ENCODE measurements at places on chromosomes 2 and 18.
A peak's percentile ranks its signal among the peaks of the same experiment; 100 is the strongest.

DNA sequence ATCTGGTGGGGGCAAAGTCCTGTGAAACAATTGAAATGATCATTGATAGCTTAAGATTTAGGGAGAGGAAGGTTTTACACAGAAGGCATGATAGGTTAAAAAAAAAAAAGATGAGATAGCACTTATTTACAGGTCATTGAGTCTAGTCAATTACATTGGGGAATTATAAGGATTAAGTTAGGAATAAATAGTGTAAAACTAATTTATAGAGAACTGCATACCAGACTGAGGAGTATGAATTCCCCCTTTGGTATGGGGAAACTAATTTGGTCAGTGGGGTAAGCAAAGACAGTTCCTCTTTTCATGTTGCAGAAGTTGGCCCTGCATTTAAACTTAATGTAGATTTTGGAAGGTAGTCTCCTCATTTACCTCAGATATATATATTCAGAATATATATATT, 10.8 kb downstream of the GLS start:
- no peak for ATAC-seq

DNA sequence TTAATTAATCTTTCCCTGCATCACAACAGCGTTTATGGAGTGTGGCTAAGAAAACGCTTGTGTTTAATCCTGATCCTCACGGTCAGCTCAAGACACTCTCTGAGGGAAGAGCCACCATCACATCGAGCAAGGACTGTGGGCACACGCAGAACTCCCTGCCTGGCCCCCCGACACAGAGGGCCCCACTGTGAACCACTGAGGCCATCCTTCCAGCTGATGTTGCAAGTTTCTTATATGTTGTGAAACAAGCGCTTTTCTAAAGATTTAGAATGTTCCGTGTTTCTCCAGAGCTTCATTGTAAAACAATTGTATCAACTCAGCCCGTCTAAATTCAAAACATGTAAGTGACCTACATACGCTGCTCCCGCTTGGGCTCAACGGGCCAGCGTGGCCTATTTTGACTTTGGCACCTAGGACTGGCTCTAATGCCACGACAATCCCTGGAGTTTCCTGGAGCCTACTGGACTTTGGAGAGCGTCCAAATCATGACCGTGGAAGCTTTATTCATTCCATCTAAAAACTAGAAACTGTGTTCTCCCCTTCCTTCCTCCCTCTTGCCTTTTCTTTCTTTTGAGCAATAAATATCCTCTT, 34.9 kb downstream of the SERPINE2 start:
- no peak for ATAC-seq

- no peak for ATAC-seq
These were observed 21.3 kb upstream of the ACKR3 start for GRCh38 chr2:236548179-236548921.

- ATAC-seq, result no peak
These were observed 29.8 kb downstream of the UPP2 start for GRCh38 chr2:158131483-158131912.

DNA sequence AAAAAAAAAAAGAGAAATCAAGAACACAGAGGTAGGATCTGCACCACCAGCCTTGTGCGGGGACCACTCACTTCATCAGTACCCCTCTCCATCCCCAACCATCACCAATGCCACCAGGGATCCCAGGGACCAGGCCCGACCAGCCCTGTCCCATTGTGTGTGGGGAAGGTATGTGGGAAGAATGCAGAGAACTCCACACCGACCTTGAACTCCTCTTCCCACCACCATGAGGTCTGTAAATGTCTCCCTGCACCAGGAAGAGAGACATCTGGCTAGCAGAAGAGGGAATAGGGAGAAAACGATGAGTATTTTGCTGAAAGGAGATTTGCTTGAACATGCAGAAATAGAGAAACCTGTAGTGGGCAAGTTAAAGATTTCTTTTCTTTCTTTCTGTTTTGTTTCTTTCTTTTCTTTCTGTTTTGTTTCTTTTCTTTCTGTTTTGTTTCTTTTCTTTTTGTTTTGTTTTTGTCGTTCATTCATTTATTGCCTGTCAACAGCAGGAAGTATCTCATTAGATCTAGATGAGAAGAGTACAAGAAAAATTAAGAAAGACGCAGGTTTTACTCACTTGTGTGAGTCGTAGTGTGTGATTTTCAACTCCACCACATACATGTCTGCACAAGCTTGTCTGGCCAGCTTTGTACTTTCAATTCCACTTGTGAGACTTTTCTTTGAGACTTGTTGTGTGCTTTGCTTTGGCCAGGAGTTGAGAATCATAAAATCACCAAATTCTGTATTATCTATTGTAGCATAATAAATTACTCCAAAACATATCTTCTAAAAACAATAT, 179.8 kb upstream of the HAAO start:
- peak; percentile 64 for ATAC-seq

DNA sequence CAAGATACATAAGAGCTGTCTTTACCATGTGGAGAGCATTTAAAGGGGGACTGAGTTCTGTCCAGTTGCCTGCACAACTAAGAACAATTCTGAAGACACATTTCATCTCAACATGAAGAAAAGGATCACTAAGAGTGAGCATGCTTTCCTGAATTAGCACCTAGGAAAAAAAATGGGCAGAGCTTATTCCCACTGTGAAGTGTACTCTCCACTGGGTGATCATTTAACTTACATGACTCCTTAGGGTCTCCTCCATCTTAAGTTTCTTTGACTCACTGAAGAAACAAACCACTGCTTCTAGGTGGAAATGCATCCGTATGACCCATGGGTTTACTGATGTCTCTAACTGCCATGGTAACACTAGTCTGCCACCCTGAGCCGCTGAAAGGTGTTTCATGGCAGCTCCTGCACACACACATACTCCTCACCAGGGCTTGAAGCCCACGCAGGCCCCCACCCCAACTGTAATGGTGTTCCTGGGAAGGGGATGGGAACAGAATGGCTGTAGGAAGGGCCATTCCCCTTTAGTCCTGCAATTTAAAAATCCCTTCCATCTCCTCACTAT, 27.1 kb downstream of the HDLBP start:
- no peak for ATAC-seq

DNA sequence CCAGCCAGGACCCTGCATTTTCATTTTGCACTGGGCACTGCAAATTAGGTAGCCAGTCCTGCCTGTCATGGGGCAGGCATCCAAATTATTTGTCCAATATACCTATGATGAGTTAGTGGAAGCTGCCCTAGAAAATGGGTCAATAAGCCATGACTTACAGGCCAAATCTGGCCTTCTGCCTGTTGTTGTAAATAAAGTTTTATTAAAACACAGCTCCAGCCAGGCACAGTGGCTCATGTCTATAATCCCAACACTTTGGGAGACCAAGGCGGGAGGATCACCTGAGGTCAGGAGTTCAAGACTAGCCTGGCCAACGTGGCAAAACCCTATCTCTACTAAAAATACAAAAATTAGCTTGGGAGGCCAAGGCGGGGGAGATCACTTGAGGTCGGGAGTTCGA, 8.3 kb downstream of the AP1S3 start:
- no peak for ATAC-seq

GRCh38 chr2:19866771-19867170, 35.0 kb downstream of the TTC32 start:
- ATAC-seq, result no peak

DNA sequence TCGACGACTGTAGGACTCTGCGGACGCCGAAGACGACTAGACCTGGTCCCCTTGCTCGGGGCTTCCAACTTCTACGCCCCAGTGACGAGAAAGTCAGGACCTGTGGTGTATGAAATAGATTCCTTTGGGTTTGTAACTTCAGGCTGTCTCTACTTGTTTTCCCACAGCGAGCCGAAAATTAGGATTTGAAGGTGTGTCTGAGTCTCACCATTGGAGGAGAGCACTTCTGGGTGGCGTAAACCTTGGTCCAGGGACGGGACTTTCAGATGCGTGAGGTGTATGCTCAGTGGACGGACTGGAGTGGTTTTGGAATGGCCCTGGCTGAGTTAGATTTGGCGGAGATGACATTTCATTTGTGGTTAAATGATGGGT, 1.3 kb downstream of the BIRC6 start:
- no peak for ATAC-seq

DNA sequence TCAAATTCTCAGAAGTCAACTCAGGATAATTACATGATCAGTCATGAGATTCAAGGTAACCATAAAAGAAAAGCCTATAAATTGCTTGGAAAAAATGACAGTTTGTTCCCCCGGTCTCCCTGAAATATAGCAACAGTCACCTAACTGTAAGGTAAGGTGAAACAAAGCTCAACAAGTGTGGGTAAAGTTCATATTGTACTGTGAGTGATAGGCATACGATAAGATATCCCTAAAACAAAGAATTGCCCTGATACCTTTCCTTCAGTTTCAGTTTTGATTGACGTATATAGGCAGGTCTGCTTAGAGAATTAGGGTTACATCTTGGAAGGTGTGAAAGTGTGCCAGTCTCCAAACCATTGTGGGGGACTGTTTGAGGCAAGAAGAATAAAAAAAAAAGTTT, 4.0 kb upstream of the CCBE1 start:
- no peak for ATAC-seq

DNA sequence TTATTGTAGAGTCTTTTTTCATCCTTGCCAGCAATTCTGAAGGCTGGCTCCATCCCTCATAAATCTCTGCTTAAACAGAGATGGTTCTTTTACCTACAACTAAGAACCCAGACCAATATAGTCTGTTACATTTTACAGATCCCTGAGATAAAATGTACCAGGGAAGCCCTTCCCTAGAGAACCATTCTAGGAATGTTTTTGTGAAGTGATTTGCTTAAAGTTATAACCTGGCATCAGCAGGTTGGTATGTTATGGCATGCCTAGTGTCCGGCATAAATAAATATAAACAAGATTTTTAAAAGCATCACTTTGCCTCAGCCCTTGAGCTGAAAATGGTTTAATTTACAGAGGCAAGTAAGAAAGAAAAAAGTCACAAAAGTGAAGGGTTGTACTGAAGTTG, 18.5 kb upstream of the NPAS2 start:
- ATAC-seq, result no peak

DNA sequence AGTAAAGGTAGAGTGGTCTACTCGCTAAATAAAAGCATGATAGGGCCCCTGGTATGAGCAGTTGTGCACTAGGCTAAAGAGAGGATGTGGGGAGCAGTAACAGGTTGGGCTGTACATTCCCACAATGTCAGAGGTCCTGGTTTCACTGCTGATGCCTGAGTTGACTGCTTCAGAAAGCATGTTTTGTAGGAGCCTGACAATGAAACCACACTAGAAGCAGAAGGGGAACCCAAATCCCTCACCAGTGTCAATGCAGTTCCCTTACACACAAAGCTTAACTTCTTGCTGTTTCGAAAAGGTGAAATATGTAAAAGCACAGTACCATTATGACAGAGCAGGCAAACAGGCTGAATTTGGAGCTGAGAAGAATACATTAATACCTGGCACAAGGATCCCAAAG, 291.7 kb upstream of the KYNU start:
- no peak for ATAC-seq

DNA sequence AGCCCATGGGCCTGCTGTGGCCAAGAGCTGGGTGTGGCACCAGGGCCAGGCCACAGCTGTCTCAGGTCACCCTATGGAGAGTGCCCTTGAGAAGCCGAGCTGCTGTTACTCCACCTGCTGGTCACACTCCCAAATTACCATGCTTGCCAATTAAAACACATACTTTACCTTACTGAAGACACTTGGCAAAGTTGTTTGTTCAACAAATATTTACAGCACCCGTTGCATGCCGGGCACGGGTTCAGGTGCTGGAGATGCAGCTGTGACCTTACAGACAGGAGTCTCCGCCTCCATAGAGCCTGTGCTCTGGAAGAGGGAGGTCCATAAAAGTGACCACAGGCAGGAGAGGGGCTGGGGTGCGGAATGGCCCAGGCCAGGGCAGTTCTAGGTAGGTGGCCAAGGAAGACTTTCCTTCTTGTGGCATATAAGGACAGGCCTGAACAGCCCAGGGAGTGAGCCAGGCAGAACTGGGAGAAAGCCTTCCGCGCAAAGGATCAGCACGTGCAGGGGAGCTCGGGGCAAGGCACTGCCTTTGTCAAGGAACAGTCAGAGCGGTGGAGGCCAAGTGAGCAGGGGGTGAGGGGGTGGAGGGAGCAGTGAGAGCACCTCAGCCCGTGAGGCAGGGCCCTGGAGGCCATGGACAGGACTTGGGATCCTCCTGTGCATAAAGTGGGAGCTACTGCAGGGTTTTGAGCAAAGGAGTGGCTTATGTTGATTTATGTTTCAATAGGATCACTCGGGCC, 23.6 kb upstream of the RBM44 start:
- ATAC-seq, result peak; percentile 79

DNA sequence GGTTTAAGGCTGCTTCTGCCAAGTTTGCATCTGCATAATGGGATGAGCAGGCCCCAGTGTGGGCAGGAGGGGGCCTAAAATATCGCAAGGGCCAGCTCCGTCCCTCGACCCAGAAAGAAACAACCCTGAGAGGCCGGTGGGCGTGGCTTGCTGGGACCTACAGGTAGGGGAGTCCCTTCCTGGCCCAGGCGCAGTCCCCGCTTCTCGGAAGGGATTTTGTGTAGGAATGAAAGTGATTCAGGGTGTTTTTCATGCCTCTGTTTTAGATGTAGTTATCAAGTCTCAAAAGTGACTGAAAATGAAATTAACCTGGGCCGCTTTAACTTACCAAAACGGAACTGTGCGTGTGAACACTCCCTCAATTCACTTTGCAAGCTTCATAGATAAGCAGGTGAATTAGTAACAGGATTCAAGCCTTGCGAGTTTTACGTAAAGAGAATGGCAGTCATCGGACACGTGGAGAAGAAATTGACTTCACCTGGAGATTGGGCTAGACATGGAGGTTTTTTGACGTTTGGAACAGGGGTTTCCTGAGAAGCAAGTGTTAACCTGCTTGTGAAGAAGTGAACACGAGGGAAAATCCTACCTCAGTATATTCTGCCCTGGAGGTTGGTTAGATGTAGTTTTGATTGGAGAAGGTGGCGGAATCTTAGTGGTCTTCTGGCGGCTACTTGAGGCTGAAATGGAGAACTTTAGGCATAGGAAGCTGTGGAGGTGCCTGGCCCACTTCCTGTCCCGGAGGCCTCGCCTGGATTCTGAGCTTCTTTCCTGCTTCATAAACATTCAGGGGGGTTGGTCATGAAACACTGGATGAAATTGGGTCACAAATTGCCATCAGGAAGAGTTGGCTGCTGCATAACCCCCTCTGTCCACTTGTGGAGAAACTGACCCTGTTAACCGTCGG, 1.7 kb downstream of the NCK2 start:
- ATAC-seq, result peak; percentile 57

- ATAC-seq, result no peak
These were observed 56.2 kb upstream of the DSC1 start for GRCh38 chr18:31218671-31219383.

DNA sequence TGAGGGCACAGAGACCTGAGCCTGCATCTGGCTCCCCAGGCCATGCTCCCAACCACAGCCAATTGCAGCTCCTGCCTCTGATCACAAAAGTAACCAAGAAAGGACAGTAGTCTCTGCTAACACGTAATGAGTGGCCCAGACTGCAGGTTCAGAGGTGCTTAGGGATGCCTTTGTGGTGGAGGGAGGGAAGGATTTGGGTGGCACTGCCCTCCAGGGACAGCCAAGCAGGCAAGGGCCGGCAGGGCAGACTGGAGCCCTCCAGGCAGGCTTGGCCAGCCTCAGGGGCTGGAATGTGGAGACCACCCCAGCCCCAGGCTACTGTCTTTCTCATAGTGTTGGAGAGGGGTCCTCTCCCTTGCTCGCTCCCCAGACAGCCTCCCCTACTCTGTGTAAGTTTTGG, 114.5 kb upstream of the SMAD2 start:
- no peak for ATAC-seq
